T-helper 2 cell treated with Interferon-gamma antibody and Interleukin-4, amounts not matched to agents 100 ng/mL and 5 ng/mL, for 36 hours (primary cell): ENCODE measurements at places on chromosomes 2 and 18. TPM values are rescaled to one million over a fixed set of nuclear protein-coding genes. Genes with fewer than 3 reads are reported as not detected.

Gene CD28
- 117 and 126 TPM in 2 replicates for total RNA-seq

Gene LYG1
- 2.1 and 2.4 TPM in 2 replicates for total RNA-seq

Gene RTP5
- total RNA-seq = 0.07 and 0.09 TPM in 2 replicates

Gene DSC3
- not detected in 2 replicates for total RNA-seq

Gene FAP
- not detected in 2 replicates for total RNA-seq

Gene EPAS1
- 21.1 and 28.2 TPM in 2 replicates for total RNA-seq

Gene SF3B6
- 92.5 and 94.6 TPM in 2 replicates for total RNA-seq

Gene SP9
- not detected in 2 replicates for total RNA-seq

Gene ZNF407
- total RNA-seq = 20.1 and 20.7 TPM in 2 replicates

Gene NOL4
- total RNA-seq = not detected in 2 replicates

Gene DSG2
- 1.2 and 1.3 TPM in 2 replicates for total RNA-seq

Gene DNAH6
- 0.16 and 0.23 TPM in 2 replicates for total RNA-seq
